ENCODE measurements at places on chromosomes 2 and 18.

DNA sequence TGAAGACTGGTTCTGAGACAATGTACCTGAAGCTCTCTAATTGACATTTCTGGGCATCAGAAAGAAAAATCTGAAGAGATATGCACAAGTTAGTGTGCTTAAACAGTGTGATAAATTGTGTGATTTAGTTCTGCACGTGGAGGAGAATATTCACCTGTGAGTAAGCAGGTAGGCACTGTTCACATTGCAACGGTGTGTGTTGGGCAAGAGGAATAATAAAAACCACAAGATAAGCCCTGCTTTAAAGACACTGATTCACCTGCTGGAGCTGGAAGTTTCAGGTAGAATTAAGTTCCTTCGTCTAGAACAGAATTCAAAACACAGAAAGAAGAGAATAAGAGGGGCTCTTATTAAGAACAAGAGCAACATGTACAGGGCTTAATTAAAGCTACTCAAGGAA, 864.3 kb upstream of the SOX11 start:
- DNase-seq: no peak
- no peak overlapping the region for H3K27ac ChIP-seq
- no peak overlapping the region for H3K4me3 ChIP-seq
- no peaks in the 10 kb centered on the region for H3K27me3 ChIP-seq
- H3K4me1 ChIP-seq: no peaks in the 10 kb centered on the region

DNA sequence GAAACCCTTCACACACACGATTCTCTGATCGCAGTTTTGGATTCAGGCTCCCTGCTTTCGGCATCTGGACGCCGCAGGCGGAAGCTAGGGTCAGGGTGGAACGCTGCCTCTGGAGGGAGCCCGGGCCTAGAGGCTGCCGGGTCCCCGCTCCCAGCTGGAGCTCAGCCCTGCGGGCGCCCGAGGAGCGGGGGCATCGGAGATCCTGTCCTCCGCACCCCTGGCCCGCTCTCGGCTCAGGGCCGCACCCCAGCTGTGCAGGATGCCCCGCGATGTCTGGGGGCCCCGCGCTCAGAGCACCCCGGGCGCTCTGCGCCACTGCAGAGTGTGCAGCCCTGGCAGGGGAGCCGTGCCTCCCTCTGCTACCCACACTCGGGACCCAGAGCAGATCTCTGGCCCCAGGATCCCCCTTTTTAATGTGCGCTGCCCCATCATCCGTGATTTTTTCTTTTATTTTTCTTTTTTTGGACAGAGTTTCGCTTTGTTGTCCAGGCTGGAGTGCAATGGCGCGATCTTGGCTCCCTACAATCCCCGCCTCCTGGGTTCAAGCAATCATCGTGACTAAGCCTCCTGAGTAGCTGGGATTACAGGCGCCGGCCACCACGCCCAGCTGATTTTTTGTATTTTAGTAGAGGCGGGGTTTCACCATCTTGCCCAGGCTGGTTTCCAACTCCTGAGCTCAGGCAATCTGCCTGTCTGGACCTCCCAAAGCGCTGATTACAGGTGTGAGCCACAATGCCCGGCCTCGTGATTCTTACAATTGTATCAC, 54.8 kb upstream of the TUBA3E start:
- peaks cover 2% of the 10 kb centered on the region for H3K36me3 ChIP-seq
- no peak overlapping the region for H3K4me3 ChIP-seq
- DNase-seq: no peak

DNA sequence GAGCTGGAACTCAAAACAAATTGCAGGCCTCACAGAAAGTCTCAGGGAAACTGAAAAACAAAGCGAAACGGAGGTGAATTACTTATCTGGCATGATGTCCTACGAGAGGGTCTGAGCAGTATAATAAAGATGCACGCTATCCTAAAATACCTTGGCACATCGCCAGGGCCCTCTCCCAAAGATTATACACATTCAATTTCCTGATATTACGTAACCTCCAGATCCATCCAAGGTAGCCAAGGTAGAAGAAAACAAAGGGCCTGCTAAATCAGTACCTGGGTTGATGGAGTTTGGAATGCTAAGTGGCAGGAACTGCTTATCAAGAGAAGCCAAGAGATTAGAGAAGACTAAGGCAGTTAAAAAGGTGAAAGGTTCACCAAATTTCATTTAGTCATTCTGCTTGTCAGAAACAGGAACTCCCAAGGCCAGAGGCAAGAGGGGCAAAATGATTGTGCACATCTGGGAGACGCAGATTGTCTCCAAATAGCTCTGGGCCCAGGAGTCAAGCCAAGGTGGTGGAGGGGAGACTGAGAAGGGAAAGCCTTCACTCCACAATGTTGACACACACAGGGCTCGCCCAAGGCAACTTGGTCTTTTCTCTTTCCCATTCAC, 236.8 kb upstream of the ATP5MC3 start:
- no peak overlapping the region for H3K4me3 ChIP-seq
- no peak for DNase-seq
- peaks cover 26% of the 10 kb centered on the region for H3K27me3 ChIP-seq
- H3K36me3 ChIP-seq: no peaks in the 10 kb centered on the region
- no peak overlapping the region for H3K27ac ChIP-seq

DNA sequence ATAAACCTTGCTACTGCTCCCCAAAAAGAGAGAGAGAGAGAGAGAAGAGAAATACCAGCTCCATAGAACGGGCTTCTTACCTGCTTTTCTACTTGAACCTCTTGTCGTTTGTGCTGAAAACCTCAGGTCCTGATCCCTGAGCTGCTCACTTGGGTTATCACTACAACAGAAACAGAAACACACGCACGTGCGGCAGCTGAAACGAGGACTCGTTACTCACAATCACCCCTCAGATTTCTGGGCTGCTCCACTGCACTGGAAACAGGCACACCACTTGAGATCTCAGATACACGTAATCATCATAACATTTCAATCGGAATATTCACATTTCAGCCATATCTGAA, 48.2 kb upstream of the GPC1 start:
- H3K27ac ChIP-seq: peak overlapping the region; percentile 63
- H3K4me1 ChIP-seq: peaks cover 2% of the 10 kb centered on the region
- no peaks in the 10 kb centered on the region for H3K36me3 ChIP-seq
- no peak for DNase-seq

DNA sequence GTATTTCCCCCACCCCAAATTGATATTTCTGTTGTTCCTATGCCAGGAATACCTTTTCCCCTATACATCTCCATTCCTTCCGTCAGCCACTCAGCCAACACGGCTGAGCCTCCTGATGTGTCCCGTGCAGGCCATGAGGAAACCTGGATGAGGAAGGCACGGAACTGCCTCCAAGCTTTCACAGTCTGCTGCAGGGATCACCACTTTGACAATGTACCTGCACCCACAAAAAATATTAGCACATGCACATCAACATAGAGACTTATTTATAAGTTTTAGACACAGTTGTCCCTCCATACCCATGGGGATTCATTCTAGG, 101.4 kb upstream of the PPP1CB start:
- no peak for DNase-seq
- H3K36me3 ChIP-seq: no peaks in the 10 kb centered on the region
- no peaks in the 10 kb centered on the region for H3K27me3 ChIP-seq
- H3K27ac ChIP-seq: no peak overlapping the region

DNA sequence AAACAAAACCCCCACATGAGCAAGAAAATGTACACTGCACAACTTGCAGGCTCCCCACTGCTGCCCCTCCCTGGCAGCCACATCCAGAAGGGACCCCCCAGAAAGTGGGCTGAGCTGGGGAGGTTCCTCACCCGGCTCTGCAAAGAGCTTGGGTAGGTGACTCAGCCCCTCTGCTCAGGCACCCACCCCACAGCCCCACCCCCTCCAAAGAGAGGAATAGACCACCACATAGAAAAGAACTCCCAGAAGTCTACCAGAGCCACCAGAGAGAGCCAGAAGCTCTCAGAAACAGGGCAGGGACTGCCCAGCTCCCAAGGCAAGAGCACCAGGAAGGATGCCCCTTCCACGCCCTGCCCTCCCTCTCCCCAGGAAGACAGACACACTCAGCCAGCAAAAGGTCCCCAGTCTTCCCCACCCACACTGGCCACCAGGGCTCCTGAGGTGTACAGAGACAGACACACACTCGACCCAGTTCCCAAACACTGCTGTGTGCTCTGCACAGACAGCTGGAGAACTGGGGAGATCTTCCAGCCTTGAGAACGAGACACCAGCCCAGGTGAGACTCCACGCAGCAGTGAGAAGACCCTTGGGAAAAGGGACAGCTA, 28.2 kb downstream of the BIN1 start:
- peak overlapping the region; percentile 94 for H3K27ac ChIP-seq
- DNase-seq: no peak
- H3K4me1 ChIP-seq: peaks cover 56% of the 10 kb centered on the region
- peaks cover 3% of the 10 kb centered on the region for H3K36me3 ChIP-seq
- peak overlapping the region; percentile 93 for H3K4me3 ChIP-seq

DNA sequence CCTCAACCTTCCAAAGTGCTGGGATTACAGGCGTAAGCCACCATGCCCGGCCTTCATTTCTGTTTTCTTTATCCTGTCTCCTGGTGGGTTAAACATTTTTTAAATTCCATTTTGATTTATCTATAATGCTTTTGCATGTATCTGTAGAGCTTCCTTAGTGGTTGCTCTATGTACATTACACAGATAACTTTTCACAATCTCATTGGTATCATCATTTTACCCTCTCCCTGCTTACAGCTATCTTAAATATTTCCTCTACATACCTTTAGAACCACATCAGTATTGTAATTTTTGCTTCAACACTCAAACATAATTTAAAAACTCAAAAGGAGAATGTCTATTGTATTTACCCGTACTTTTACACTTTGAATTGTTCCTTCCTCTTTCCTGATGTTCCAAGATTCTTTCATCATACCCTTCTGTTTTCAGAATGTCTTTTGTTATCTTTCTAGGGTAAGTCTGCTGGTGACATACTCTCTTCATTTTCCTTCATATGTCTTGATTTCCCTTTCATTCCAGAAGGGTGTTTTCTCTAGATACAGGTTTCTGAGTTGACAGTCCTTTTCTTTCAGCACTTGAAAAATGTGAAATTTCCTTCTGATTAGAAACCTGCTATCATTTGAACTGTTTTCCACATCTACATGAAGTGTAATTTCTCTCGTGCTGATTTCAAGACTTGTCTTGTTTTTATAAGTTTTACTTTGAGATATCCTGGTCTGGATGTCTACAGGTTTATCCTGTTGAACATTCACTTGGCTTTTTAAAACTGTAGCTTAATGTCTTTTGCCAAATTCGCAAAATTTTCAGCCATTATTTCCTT, 21.9 kb downstream of the PPP3R1 start:
- H3K36me3 ChIP-seq: no peaks in the 10 kb centered on the region
- H3K27me3 ChIP-seq: no peaks in the 10 kb centered on the region
- DNase-seq: no peak
- peak overlapping the region; percentile 77 for H3K27ac ChIP-seq

- H3K27ac ChIP-seq: no peak overlapping the region
- peak overlapping the region; percentile 63 for H3K4me3 ChIP-seq
- peaks cover 46% of the 10 kb centered on the region for H3K27me3 ChIP-seq
- peaks cover 3% of the 10 kb centered on the region for H3K4me1 ChIP-seq
- DNase-seq: no peak
Observed at GRCh38 chr18:77250926-77251729, 1.5 kb downstream of the GALR1 start.

DNA sequence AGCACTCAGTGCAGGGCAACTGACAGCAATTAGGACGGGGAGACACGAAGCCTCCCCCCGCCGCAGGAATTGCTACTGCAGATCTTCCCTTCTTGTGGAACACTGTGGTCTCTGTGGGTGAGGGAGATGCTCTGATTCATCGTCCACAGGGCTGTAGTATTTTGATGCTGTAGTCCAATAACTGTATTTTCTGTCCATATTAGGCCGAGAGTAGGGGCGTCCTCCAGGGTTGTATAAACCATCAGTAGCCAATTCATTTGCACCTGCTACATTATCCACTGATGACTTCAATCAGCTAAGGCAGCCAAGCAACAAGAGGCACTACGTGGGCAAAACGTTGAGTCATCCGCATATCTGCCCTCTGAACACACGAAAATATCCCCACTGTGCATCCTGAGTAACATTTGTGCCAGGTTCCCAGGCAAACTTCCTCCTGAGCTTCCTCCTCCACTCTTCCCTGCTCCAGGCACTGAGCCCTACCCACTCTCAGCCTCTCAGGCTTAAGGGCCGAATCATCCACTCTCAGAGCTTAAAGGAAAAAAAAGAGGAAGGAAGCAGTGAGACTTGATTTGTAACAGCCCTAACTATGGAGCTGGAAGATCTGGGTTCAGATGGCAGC, 62.1 kb downstream of the LBH start:
- peak overlapping the region; percentile 14 for H3K27ac ChIP-seq
- no peaks in the 10 kb centered on the region for H3K36me3 ChIP-seq
- no peaks in the 10 kb centered on the region for H3K27me3 ChIP-seq
- no peak for DNase-seq
- H3K4me3 ChIP-seq: no peak overlapping the region

DNA sequence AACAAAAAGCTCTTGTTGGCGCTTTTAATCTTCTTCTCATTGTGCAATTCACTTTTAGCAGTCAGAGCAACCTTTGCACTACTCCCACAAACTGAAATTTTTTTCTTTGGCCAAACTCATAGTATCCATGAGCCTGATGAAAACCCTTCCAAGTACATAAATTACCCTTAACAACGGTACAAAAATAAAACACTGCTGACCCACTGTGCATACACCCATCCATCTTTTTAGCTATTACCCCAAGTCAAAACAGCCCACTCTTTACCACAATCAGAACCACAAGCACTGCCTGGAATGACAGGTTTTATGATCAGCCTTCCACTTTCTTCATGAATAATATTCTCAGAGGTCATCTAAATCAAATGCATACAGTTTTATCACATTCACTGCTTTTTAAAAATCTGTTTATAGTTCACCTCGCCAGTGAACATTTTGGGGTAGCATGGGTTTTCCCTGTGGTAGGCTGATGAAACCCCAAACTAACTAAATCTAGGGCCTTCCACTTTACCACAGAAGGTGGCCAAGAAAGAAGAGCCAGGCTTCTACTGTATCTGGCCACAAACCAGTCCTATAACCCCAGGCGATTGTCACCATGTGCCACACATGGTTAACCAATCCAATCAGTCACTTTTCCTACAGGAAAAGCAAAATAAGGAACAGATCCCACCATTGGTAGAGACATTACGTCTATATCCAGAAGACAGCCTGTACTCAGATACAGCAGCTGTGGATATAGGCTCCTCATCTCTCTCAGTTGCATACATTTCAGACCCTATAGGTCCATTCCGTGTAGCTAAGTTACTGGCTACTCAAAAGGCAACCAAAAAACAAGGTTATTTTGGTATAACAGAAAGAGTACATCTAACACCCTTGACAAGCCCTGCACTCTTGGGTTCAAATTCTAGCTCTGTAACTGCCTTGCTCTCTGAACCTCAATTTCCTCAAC, 171.3 kb downstream of the THADA start:
- peak overlapping the region; percentile 95 for H3K27ac ChIP-seq
- peaks cover 3% of the 10 kb centered on the region for H3K36me3 ChIP-seq
- peaks cover 29% of the 10 kb centered on the region for H3K4me1 ChIP-seq
- H3K27me3 ChIP-seq: no peaks in the 10 kb centered on the region
- no peak for DNase-seq

DNA sequence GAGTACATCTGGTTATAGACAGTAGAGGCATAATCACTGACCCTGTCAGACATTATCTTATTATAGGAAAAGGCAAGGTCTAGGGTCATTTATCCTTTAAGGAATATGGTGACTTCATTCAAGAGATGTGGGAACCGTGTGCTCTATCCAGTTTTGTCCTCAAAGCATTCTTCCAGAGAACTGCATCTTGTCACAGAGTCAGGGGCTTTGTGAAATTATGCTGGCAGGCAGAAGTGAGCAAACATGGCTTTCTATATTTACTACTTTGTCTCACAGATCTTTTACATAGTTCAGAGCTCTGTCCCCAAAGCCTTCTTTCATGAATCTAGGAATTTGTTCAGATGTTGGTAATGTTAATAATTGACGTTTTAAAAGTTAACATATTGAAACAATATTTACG, 177.4 kb downstream of the ASXL3 start:
- no peaks in the 10 kb centered on the region for H3K36me3 ChIP-seq
- H3K27ac ChIP-seq: no peak overlapping the region
- H3K4me3 ChIP-seq: no peak overlapping the region
- no peaks in the 10 kb centered on the region for H3K4me1 ChIP-seq
- DNase-seq: no peak
- H3K27me3 ChIP-seq: no peaks in the 10 kb centered on the region

All from T-helper 17 cell (primary cell).